ENCODE measurements at places on chromosomes 11 and 22.

DNA sequence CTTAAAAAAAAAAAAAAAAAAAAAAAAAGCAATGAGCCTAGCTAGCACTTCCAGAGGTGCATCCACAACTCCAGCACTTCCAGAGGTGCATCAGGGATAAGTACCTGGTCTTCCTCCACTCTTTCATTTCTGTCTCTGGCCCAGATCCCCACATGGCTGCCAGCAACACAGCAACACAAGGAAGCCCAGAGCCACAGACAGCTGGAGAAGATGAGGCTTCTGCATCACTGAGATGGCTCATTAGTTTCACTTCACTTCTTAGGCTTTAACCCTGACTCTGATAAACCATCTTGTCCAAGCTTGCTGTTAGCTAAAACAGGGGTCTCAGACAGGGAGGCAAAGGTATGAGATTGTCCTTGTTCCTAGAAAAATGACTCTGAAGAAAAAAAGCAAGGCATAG lies 35.6 kb downstream of the PC start:
- DNase-seq, result no peak

DNA sequence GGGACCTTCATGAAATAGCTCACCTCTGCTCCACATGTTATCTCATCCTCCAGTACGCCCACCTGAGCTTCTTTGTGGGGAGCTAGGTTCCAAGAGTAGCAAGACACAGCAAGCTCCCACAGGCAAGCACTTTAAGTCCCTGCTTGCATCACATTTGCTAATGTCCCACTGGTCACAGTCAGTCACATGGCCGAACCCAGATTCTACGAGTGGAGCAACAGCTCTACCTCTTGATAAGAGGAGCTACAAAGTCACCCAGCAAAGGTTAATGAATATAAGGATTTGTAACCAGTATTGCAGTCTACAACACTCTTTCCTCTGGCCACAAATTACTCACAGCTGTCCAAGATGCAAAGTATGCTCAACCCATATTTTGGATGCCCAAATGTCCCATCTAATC lies 15.2 kb upstream of the MS4A15 start:
- no peak for DNase-seq

- peak; percentile 89 for DNase-seq
Observed at GRCh38 chr22:50200461-50201190, at the start of gene SELENOO. SELENOO (plus strand) TSS chr22:50201011; CDS start chr22:50201037, 26 bp downstream.

DNA sequence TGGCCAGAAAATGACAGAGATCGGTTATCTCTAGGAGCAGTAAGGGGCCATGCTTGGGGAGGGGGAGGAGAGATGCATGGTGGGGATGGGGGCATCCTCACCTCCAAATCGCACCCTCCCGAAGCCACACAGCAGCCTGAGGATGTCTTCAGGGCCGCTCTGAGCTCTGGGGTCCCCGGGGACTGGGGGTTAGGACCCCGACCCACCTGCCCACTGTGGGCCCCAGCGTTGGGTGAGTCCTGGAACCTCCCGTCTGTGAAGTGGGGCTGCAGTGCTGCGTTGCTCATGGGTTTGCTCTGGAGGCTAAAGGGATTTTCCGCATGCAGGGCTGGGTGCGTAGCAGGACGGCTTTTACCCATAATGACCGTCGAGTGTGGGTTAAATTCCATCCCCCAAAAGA lies 1046.3 kb downstream of the BRD1 start:
- DNase-seq, result no peak

DNA sequence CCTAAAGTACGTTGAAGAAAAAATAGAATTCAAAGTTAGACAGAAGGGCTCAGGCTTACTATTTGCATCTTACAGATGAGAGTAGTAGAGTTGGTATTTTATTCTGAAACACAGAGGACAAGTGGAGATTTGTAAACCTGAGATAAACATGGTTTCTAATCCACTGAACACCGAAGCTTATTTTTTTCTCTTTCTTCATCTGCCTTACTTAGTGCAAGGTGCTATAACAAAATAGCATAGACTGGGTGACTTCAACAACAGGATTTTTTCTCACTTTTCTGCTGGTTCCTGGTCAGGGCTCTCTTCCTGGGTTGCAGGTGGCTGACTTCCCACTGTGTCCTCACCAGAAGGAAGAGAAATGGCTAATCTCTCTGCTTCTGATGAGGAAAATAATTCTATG lies 2.1 kb upstream of the HBG1 start:
- DNase-seq, result no peak

DNA sequence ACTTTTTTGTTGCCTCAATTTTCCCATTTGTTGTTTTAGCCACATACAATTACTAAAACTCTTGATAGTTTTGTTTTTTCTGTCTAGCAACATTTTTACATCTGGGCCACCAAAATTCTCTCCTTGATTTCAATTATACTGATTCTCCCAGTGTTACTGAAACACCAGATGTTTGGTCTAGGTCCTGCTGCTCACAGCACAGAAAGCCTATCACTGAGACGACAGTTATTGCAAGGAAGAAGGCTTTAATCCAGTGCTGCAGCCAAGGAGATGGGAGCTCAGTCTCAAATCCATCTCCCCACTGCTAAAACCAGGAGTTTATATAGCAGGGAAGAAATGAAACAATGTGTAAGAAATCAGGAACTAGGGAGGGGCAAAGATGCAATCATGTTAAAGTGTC lies 837.7 kb upstream of the CNTN5 start:
- peak; percentile 61 for DNase-seq

GRCh38 chr11:58919561-58919960 lies 19.7 kb upstream of the GLYATL1 start:
- no peak for DNase-seq

DNA sequence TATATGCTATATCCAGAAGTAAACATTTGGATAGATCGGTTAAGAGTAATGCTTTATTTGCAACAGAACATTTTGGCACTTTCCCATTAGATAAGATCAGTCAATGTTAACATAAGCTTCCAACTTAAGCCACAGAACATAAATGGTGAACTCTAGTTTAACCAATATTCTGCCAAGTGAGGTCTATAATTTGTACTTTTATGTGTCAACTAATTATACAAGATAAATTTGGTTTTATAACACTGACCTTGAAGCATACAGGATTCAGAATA lies 23.5 kb upstream of the BLID start:
- no peak for DNase-seq

DNA sequence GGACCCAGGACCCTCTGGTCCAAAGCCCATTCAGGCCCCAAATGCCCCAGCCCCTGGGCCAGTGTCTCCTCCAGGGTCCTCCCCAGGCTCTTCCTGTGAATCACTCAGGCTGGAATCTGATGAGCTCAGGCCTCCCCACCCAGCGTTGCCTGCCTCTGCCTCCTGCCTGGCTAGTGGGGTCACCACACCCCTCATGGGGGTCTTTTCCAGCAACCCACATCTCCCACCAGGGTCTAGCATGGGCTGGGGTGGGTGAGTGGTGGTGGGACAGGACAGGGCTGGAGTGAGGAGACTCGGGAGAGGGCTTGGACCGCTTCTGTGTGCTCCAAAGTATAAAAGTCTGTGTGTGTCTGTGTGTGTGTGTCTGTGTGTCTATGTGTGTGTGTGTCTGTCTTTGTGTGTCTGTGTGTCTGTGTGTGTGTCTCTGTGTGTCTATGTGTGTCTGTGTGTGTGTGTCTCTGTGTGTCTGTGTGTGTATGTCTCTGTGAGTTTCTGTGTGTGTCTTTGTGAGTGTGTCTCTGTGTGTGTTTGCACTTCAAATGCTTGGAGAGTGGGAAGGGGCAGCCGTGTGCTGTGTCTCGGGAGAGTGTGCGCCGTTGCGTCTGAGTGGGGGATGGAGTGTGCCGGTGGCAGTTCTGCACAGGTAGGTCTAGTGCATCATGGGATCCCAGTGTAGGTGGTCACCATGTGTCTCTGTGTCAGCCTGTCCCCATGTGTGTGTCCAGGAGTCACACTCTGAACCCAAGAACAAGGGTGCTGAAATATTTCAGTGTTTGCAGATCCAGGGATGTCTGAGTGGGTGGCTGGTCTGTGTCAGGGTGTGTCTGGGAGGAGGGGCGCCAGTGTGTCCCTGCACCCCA lies 8.8 kb downstream of the RIN1 start:
- DNase-seq, result no peak

DNA sequence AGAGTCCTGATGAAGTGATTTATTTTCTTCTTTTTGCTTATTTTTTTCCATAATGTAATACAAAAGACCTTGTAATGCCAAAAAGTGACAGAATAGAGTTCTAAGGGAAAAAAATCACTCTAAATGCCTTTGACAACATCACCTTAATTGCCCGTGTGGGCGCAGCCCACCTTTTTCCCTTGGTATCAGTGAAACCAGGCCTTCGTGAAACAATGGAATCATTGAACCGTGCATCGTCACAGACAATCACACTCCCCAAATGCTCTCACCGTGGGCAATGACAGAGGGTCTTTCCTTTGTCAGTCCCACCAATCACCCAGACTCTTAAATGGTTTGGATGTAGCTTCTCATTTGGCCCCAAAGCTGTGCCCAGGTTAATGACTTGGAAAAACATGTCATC lies 9.6 kb upstream of the SLC6A5 start:
- no peak for DNase-seq

DNA sequence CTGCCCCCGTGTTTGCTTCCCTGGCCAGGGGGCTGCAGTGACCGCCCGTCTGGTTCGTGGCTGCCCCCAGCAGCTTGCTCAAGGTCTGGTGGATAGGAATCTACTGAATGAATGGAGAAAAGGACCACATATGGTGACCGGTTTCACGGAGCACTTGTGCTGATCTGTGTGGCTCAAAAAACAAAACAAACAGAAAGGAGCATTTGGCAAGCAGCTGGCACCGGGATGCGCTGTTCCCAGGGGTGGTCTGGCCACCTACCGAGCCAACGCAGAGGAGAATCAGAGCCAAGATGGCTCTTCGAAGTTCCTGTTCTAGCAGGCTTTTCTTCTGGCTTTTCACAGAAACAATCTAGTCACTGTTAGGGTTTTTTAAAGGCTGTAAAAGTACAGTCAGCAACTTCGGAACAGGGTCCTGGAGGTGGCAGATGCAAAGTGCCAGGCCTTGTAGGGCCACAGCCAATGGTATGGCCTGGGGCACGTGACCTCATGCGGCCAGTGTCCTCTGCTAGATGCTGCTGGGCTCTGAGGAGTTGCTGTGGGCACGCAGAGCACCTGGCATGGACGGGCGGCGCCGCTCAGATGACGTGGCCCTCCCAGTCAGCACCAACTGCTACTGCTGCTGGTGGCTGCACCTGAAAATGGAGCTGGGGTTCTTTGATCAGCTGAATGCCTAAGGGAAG lies 27.3 kb upstream of the PACSIN2 start:
- peak; percentile 96 for DNase-seq

DNA sequence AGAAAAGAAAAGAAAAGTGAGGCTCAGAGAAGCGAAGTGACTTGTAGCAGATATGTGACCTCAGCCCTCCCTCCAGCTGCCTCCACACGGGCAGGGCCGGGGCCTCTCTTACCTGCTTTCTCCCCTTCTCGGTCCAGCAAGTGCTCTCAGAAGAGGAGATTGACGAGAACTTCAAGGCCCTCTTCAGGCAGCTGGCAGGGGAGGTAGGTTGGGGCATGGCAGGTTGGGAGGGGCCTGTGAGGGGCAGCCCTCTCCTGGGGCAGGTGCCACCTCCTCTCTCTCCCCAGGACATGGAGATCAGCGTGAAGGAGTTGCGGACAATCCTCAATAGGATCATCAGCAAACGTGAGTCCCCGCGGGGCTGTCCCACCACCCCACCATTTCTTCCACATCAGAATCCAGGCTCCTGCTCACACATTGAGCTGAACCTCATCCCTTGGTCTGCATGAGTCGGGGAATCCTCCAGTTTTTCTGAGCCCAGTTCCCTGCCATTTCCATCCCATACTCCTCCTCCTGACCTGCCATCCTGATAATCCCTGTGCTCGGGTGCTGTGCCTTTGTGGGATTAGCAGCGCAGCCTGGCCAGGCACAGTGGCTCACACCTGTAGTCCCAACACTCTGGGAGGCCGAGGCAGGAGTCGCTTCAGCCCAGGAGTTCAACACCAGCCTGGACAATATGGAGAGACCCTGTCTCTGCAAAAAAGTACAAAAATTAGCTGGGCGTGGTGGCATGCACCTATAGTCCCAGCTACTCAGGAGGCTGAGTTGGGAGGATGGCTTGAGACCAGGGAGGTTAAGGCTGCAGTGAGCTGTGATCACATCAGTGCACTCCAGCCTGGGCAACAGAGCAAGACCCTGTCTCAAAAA lies 26.4 kb downstream of the CAPN1 start:
- no peak for DNase-seq

GRCh38 chr11:27820249-27820648 lies 120.0 kb upstream of the BDNF start:
- no peak for DNase-seq

- DNase-seq, result peak; percentile 85
Observed at GRCh38 chr22:29816980-29817379, 21.1 kb downstream of the ASCC2 start.

GRCh38 chr11:7605186-7605943 lies 67.9 kb downstream of the CYB5R2 start:
- no peak for DNase-seq

- peak; percentile 91 for DNase-seq
Observed at GRCh38 chr11:117861151-117862018, 15.1 kb downstream of the FXYD6 start.

- no peak for DNase-seq
Observed at GRCh38 chr11:111734101-111734953, 31.9 kb downstream of the PPP2R1B start.

- DNase-seq, result peak; percentile 1
Observed at GRCh38 chr11:75524665-75525432, 892 bp downstream of the GDPD5 start.

GRCh38 chr22:25039754-25040153 lies 87.2 kb downstream of the KIAA1671 start:
- DNase-seq, result peak; percentile 85

GRCh38 chr22:20388200-20388599 lies 5.8 kb upstream of the ZNF74 start:
- no peak for DNase-seq

Measured in NCI-H2171 treated with DMSO at 0.1 percent for 48 hours (cell line).